Activated CD8-positive, alpha-beta memory T cell treated with anti-CD3 and anti-CD28 coated beads for 1 hour (primary cell): ENCODE measurements at places on chromosomes 2 and 18.

GRCh38 chr2:1747065-1747941 lies 3.0 kb upstream of the PXDN start:
- DNase-seq = no peak

DNA sequence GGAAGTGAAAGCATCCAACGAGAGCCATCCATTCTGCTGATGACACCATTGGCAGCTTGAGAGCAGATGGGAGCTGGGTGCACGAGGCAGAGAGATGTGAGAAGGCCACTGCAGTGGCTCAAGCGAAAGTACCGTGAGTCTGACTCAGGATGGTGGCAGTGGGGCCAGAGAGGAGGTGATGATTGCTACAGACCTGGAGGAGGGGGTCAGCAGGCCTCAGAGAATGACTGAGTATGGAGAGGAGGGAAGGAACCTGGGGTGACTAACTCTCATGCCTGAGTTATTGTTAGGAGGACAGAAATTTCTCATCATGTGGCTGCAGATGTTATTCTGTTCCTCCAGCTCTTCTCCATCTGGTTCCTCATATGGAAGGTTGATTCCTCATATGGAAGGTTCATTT lies 8.8 kb upstream of the ZBTB7C start:
- no peak for DNase-seq

- DNase-seq = no peak
Observed at GRCh38 chr2:128369108-128369555, 50.5 kb upstream of the HS6ST1 start.

DNA sequence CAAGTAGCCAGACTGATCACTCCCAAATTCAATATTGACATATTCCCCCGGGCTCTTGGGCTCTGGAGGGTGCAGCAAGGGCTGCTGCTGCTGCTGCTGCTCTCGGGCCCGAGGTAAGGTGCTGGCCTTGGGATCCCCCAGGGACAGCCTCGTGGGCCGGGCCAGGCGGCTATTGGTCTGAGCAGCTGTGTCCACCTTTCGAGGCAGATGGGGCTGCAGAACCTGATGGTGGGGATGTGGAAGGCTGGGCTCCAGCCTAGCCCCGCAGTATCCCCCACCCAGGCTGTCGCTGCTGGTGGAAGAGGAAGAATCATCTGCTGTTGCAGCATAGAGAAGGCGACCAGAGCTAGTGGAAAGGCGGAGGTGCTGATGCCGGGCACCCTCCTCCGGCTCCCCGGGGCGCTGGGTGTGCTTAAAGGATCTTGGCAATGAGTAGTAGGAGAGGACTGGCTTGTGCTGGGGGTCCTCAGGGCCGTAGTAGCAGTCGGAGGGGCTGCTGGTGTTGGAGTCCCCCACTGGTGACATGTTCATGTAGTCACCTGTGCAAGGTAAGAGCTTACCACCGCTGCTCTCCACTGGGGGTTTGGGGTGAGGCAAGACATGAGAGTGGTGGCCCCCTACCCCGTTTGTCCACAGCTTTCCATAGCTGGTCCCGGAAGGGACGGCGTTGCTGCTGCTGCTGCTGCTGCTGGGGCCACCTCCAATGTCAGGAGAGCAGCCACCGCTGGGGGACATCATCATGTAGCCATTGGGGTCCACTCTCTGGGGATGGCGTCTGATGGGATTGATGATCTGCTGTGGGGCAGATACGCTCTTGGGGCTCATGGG lies 3.4 kb downstream of the IRS1 start:
- no peak for DNase-seq

DNA sequence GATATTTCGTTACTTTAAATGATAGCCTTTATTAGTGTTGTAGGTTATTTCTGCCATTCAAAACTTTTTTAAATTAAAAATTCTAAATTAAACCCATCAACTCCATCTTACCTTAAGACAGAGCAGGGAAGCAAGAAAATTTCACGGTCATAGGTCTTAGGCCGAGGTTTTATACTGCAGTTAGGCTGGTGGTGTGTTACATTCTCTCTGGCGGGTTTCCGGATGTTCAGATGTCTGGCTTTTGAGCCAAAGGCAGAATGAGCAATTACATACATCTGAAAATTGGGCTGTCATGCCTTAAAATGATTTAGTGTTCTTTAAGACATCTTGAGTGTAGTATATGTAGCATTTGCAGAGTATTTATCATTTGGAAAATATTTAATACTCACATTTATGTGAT lies 27.9 kb downstream of the GLS start:
- DNase-seq = no peak

GRCh38 chr2:174337337-174338146 lies 2.8 kb downstream of the SP9 start:
- DNase-seq = no peak

GRCh38 chr2:68417926-68418325 lies 49.2 kb downstream of the FBXO48 start:
- no peak for DNase-seq

GRCh38 chr2:49129034-49129433 lies 25.3 kb downstream of the FSHR start:
- DNase-seq = no peak

DNA sequence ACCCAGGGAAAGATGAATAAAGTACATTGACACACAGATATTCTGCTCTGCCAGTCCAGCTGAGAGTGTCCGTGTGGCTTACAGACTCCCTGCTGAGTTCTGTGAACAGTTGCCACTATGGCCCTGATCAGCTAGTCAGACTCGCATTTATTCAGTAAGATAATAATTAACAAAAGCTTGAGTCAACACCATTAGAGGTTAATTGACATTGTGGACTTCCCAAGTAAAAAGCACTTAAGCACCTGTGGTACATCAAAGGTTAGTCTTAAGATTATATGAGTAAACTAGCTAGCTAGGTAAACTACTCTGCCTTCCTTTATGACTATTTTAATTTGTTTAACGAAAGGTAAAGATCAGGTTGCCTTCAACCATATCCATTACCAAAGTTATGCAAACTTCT lies 33.7 kb downstream of the ANKRD30B start:
- no peak for DNase-seq

DNA sequence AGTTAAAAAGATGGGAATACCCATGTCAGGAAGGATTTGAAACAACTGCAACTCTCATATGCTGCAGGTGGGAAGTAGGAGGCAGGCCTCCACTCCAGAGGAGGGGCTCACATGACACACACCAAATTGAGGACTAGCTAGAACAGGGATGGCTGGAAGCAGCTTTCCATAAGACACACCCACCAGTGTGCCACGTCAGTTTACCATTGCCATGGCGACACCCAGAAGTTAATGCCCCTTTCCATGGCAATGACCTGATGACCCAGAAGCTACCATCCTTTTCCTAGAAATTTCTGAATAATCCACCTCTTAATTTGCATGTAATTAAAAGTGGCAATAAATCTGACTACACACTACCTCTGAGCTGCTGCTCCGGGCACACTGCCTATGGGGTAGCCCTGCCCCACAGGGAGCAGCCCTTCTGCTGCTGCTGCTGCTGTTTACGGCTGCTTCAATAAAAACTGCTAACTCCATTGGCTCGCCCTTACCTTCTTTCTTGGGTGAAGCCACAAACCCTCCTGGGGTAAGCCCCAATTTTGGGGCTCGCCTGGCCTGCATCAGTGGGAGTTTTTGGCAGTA lies 89.4 kb downstream of the RRM2 start:
- no peak for DNase-seq

DNA sequence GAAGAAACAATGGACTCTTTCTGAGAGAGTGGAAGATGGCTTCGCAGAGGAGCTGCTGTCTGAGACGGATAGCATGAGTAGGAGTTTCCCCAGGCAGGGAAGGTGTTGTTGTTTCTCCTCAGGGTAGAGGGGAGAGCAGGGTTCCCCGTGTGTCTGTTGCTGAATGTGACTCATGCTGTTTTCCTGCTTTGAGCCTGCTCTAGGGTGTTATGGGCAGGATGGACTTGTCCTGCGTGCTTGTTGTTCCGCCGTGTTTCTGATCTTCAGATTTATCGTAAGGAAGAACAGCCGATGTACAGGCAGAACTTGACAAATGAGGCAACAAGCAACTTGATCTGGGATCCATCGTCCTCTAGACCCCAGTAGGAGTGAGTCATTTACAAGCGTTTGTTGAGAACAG lies 19.7 kb upstream of the MYCN start:
- DNase-seq = no peak

GRCh38 chr2:37720533-37721200 lies 49.2 kb upstream of the CDC42EP3 start:
- no peak for DNase-seq

- no peak for DNase-seq
Observed at GRCh38 chr2:10438688-10439087, 9.4 kb downstream of the ODC1 start.

DNA sequence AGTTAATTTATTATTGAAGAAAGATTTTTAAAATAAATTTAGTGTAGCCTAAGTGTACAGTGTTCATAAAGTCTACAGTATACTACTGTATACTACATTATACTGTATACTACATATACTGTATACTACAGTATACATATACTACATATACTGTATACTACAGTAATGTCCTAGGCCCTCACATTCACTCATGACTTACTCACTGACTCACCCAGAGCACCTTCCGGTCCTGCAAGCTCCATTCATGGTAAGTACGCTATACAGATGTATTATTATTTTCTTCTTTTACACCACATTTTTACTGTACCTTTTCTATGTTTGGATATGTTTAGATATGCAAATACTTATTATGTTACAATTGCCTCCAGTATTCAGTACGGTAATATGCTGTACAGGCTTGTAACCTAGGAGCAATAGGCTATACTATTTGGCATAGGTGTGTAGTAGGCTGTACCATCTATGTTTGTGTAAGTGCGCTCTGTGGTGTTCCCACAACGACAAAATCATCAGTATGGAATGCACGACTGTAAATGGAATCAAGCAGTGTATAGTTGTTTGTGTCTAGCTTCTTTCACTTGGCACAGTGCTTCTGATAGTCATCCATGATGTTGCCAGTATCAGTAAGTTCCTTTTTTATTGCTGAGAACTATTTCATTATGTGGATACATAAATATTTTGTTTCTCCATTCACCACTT lies 245.7 kb downstream of the MTX2 start:
- no peak for DNase-seq

GRCh38 chr2:17593445-17593840 lies 52.9 kb downstream of the VSNL1 start:
- DNase-seq = no peak

DNA sequence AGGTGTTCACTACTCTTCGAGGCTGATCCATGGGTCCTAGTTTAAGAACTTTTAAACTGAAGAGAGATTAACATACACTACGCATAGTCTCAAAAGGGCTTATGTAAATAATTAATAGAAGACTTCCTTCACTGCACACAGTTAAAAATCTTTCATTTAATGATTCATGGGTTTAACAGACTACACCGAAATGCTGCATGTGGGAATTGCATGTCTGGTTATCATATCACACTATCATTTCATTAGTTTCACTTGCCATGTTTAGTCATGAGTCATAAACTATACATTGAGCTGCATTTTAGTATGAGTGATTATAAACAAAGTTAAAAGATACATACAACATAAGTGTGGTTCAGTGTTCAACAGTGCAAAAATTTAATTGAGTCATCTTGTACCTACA lies 31.2 kb downstream of the GLS start:
- DNase-seq = no peak

GRCh38 chr18:11027862-11028261 lies 121.5 kb downstream of the PIEZO2 start:
- DNase-seq = no peak

GRCh38 chr2:121570036-121570666 lies 39.5 kb downstream of the RNU4ATAC start:
- no peak for DNase-seq

DNA sequence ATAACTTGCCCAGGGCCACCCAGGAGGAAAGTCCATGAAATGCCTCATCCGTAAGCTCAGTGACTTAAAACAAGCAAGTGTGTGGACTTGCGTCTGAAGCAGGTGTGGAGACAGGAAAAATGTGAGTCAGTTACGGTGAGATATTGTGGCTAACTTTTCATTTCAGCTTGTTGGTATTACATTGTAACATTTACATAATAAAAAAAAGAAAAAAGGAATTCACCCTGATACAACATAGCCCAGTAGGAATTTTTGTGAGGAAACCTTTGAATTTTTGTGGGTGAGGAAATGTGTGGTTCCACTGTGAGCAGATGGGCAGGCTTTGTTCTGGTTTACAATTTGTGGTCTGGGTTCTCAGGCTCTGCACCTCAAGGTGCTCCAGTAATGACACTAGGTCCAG lies 33.7 kb upstream of the LYPD6B start:
- DNase-seq = no peak

DNA sequence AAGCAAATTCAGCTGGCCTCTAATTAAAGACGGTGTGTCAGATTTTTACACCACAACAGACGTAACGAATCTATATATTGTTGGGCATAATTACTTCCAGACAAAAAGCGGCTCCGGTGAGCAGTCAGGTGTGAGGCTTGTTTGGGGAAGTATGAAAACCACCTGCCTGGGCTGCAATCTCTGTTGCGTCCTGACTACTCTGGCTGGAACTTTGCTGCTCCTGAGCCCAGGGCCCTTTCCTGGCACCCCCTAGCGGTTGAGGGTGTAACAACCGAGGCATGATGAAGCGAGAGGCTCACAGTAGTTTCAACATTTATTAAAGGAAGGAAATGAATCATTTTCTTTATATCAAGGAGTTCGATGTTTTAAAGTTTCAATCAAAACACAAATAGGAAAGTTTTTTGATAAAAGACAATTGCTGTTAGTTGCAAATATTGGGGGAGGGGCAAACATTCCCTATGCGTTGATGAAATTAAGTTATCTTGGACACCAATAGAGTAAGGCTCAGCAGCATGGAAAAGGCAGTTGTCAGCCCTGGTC lies 10.6 kb upstream of the ITGB6 start:
- peak; percentile 15 for DNase-seq

GRCh38 chr2:64943387-64944150 lies 45.6 kb upstream of the SLC1A4 start:
- DNase-seq = no peak

DNA sequence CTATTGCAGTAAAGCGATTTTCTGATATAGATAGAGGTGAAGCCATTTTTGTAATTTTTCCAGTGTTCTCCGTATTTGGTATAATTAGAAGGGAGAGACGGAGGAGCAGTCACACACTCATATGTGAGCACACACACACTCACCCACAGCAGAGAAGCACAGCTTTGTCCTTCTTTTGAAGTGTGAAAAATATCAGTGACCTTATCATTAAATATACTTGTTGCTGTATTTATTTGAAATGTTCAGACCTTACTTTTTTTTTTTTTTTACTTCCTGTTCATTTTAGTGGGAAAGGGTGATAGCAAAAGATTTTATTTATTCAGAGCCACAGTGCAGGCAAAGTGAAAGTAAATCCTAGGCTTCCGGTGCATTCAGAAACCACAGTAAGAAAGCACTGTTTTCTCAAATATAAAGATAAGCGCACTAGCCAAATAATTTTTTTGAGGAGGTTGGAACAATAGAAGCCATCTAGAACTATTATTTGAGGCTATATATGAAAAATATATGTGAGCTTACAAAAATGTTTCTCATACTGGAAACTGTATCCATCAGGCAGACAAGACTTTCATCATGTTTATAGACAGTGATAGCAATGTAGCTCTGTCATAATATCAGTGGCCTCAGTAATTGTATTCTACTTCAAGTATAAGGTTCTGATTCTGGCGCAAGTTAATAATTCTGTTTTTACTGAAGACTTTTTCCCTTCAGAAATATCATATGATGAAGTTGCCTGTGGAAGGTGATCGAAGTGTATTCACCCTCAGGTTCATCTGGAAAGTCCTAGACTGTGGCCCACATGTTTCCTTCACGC lies 37.2 kb downstream of the TSHZ1 start:
- no peak for DNase-seq

- no peak for DNase-seq
Observed at GRCh38 chr2:215888680-215889079, 124.7 kb downstream of the MREG start.
